ENCODE measurements at places on chromosomes 1 and 21.

- no peak for DNase-seq
Observed at GRCh38 chr21:42338729-42339715, 11.8 kb downstream of the TFF2 start.

DNA sequence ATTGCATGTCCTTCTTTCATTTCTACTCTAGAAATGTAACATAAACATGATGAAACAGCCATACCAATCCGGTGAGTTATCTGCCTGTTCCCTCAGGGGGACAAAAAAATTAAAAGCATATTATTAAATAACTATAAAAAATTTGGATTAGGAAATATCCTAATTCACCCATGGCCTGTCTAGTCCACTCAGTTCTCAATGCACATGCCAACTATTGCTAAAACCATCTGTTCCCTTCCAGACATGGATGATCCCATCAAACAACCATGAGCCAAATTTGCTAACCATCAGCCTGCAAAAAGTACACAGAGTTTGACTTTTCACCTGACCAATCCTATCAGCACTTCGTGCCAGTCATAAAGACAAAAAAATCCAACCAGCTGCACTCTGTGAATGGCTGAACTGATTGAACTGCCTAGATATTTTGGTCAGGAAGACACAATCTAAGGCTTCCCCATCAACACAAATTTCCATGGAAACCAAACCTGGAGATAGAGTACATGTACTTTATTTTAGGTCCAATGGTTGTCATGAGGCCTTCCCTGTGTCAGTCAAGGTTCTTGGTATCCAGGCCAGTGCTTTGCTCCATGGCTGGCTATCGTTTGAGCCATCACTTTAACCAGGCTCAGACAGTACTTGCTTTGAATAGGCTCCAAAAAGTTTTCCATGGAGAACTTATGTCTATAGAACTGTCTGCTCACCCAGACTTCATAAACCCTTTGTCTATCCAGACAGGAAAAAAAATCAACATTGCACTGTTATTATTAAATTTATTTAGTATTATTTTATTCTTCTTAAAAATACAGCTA, 570.8 kb downstream of the LTN1 start:
- no peak for DNase-seq

GRCh38 chr1:78554840-78555239, 64.1 kb downstream of the PTGFR start:
- no peak for DNase-seq

- DNase-seq, result no peak
Observed at GRCh38 chr1:162682013-162682419, 49.8 kb downstream of the DDR2 start.

- DNase-seq, result no peak
Observed at GRCh38 chr1:190429141-190429540, 48.5 kb downstream of the BRINP3 start.

GRCh38 chr1:22835636-22836319, 125.1 kb downstream of the EPHB2 start:
- no peak for DNase-seq

DNA sequence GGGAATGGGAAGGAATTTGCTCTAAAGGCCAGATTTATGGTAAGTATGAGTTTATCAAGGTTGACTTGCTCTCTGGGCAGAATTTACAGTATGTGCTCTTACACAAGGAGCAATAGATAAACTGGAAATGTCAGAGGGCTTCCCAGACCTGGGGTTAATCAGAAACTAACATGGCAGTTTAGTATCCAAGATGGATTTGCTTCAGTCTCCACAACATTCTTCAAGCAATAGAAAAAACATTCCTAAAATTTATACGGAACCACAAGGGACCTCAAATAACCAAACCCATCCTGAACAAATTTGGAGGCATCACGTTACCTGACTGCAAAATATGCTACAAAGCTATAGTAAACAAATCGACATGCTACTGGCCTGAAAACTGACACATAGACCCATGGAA, 606.7 kb upstream of the CHRM3 start:
- DNase-seq, result no peak

GRCh38 chr1:59477286-59477685, 180.4 kb downstream of the FGGY start:
- peak; percentile 51 for DNase-seq

DNA sequence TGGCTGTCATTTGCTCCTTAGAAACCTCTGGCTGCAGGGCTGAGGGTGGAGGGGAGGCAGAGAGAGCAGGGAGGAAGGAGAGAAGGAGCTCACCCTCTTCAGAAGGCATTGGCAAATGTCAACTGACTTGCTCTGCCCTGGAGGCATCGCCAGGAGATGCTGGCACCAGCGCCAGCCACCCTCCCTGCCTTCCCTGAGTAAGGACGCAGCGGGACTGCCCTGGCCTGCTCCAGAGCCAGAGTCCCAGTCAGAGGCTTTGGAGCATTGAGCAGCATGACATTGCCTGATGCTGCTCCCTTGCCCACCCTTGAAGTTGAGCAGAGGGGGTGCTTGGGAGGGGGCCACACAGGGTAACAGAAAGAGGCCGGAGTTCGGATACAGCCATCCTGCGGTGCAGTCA, 62.3 kb downstream of the DISP3 start:
- no peak for DNase-seq

- no peak for DNase-seq
Observed at GRCh38 chr1:233962878-233963277, 58.4 kb downstream of the SLC35F3 start.

- no peak for DNase-seq
Observed at GRCh38 chr1:43975249-43975961, 645 bp downstream of the ATP6V0B start.

DNA sequence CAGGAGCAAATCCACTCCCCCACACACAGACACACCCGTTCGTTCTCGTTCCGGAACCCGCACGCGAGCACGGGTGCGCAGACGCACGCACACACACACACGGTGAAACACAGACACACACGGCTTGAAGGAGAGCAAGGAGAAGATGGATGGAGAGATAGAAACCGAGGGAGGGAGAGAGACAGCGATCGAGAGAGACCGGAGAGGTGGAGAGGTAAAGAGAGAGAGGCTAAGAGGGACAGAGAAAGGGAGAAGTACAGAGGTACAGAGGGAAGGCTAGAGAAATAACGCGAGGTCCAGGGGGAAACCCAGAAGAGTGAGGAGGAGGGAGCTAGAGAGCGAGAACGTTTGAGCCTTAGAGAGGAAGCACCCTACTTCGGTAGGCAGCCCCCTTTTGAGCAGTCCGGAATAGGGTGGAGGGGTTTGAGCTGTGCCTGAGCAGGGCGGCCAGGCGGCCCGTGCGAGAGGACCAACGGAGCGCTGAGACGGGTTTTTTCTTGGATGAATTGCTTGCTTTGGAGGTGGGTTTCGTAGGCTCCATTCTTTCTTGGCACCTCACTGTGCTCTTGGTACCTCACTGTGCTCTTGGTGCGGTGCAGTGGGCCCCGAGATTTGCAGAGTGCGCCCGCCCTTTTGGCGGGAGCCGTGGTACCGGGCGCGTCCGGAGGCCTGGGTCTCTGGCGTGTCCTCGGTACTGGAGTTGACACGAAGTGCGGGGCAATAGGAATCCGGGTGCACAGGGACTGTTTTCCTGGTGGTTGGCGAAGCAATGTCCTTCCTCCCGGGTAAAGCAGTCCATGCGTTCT, 88.4 kb upstream of the RHOU start:
- DNase-seq, result no peak

DNA sequence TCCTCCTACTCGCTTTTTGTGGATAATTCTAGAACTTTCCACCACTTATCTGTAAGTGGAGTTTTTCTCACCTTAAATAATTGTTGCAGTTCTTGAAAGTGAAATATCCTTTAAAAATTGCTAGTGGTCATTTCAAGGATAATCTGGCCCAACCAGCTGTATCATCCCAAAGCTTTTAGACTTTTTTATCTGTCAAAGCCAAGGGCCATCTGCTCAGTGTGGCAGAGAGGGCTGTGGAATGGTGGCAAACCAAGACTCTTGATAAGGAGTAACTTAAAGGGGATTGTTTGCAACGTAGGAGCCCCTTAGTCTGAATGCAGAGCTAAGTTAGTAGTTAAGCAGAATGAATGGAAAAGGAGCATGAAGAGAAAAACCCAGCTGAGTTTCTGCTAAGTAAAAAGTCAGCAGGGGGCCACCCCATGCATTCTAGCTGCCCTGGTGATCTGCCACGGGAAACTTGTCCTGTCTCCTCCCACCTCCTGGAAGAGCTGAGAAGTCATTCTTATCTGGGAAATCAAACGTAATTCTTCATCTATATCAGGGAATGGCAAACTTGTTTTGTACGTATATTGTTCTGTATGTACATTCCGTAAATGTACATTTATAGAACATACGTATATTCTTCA, 169.3 kb downstream of the PRDM2 start:
- DNase-seq, result no peak

- no peak for DNase-seq
Observed at GRCh38 chr21:42317341-42317741, 2.1 kb upstream of the TFF3 start.

- no peak for DNase-seq
Observed at GRCh38 chr1:210347112-210347511, 18.4 kb downstream of the HHAT start.

DNA sequence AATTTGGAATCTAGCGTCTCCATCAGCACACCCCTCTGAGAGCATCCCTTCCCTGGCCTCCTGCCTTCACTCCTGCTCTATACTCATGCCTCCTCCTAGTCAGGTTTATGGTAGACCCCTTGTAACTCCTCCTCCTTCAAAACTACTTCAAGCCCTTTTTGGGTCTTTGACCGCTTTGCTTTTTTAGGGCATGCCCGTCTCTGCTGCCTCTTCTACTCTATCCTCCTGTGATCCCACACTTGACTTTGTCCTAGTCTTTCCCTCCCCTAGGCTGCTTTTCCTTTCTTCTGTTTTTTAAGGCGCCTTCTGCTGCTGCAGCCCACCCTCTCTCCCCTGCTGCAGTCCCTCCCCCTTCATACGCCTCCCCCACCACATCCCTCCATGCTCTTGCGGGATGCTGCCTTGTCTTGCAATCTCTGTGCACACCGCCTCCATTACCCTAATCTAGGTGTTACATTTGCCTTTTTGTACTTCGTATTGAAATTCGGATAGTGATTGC, 1.5 kb downstream of the SNX27 start:
- DNase-seq, result no peak

DNA sequence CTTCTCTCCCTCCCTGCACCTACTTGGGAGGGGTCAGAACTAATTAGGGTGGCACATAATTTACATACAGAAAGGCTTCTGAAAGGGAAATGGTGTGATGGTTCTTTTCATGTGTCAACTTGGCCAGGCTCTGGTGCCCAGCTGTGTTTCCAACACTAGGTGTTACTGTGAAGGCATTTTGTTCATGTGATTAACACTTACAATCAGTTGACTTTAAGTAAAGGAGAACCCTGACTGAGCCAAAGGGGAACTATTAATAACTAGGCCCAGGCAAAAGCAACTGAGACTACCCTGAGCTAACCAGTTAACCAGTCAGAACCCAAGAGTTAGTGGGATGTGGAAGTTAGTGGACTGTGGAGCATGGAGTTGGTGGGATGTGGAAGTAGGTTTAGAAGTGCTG, 114.9 kb downstream of the SEC16B start:
- no peak for DNase-seq

- no peak for DNase-seq
Observed at GRCh38 chr1:180143359-180143758, 11.3 kb upstream of the QSOX1 start.

DNA sequence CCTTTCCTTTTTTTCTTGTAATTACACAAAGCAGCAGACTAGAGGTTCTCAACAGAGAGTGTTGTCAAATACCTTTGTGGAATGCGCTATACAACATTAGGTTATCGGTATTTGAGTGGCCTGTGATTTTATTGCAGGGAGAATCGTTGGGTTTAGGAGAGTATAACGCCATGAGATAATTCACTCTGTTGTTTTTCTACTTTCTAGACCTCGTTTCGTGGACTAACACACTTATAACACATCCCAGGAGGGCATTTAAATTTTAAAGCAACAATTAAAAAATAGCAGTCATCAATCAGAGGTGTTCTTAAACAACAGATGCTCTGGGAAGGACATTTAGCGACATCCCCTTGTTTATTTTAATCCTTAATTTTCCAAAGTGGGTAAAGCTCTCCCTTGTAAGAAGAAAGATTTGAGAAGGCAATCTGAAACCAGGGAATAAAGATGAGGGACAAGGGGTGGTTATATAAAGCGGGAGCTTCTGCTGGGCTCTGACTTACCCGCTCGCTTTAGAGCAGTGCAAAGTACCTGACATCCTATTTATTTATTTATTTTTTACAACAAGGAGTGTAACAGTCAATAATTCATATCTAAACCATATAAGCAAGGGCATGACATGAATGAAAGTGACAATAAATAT, 4.9 kb downstream of the PBX1 start:
- DNase-seq, result no peak

- no peak for DNase-seq
Observed at GRCh38 chr1:29470788-29471119, 234.4 kb downstream of the PTPRU start.

GRCh38 chr1:43963006-43963405, 6.8 kb upstream of the DPH2 start:
- no peak for DNase-seq

DNA sequence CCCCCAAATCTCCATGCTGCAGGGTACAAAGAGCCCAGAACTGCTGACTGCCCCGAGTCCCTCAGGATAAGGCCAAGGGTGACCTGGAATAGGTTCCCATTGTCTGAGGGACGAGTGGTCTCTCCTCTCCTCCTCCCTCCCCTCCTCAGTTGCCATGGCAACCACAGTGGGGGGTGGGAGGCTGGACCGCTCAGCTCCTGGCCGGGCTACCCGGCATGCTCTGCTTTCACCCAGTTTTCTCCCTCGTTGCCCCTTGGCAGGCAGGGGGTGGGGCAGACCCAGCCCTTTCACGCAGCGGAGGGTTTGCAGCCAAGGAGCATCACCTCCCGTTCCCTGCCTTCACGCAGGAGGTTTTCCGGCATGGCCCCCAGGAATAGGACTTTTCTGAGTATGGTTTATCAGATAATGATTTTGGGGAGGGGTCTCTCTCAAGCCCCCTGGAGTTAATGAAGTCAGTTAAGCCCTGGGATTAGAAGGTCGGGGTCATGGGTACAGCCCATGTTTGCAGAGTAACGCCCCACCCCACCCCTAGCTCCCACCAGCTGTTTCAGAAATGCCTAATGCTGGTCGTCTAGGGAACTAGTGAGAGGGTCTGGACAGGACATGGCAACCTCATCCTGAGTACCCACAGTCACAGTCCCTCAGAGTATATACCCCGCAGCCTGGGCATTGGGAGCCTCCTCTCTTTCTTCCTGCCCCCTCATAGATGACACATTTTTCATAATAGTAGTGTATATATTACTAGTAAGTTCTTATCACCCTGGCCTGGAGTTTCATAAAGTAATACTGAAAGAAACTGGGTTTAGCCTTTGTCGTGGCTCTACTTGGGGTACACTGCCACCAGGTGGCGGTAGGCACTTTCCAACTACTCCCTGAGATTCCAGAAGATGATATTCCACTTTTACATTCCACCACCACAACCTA, 20.7 kb downstream of the C1QB start:
- DNase-seq, result peak; percentile 26

DNA sequence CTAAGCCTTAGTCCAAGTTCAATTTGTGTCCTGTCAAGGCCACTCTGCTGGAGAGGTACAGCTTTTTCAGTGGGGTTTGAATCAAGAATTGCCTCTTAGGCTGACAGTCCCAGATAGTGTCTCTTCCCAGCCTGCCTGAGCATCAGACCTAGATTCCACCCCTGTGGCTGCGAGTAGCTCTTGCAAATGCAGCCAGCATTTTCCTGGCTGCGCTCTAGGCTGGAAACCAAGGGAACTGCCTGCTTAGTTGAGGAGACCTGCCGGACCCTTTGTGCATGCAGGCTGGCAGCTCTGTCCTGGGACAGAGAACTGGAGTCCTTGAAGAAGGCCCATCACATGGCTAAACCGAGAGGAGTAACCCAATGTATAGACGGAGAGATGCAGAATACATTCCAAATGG, 293.7 kb downstream of the PCP4 start:
- no peak for DNase-seq

Measured in stimulated activated CD4-positive, alpha-beta T cell treated with anti-CD3 and anti-CD28 coated beads, Interleukin-12 subunit alpha, Interleukin-12 subunit beta, amount 100 ng/mL, for 48 hours (primary cell).